ENCODE measurements at places on chromosomes 2 and 18. TPM values are rescaled to one million over a fixed set of nuclear protein-coding genes. Genes with fewer than 3 reads are reported as not detected.

- no peak for DNase-seq
Measured at GRCh38 chr18:13493725-13494124, 232.6 kb downstream of the FAM210A start.

DNA sequence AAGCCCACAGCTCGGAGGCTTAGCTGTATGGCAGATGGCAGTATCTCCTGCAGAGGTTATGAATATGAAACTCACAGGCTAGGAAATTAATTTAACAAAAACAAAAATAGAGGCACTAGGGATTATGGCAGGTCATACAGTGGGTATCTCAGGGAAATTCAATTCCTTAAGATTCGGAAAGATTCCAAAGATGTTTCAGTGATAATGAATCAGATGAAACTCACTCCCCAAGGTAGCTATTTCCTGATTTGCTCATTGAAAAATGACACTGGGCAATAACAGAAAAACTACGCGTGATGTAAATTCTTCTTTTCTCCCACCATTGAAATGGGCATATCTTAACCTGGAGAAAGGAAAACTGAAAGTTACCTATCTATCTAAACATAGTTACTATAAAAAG lies 414.1 kb downstream of the STK39 start:
- DNase-seq, result no peak

- no peak for DNase-seq
Measured at GRCh38 chr2:128773641-128774319, 455.1 kb upstream of the HS6ST1 start.

SIX2 gene
- total RNA-seq, result not detected
